ENCODE measurements at places on chromosomes 12 and 14.

DNA sequence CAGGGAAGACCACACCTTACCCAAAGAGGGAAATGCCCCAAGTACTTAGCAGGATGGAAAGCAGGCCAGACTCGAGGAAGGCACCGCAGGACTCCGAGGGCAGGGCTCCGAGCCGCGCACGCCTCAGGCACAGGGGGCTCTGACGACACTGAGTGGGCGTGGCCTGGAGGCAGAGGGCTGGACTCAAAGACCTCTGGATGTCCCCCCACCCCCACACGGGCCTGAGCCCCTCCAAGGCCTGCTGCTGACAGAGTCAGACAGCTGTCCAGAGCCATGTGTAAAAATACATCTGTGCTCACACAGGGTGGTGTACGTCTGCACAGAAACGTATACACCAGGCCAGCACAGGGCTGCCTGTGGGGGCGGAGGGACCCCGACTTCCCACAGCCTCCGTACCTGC lies 1.4 kb downstream of the AKT1 start:
- H3K27ac ChIP-seq, result peak overlapping the region; percentile 72
- peaks cover 2% of the 10 kb centered on the region for H3K36me3 ChIP-seq
- peak overlapping the region; percentile 83 for H3K4me3 ChIP-seq
- no peaks in the 10 kb centered on the region for H3K27me3 ChIP-seq
- peaks cover 34% of the 10 kb centered on the region for H3K4me1 ChIP-seq
- peak; percentile 60 for DNase-seq

- H3K27ac ChIP-seq, result no peak overlapping the region
- H3K4me1 ChIP-seq, result peaks cover 18% of the 10 kb centered on the region
- peak; percentile 37 for DNase-seq
- no peaks in the 10 kb centered on the region for H3K36me3 ChIP-seq
These were observed 4.9 kb downstream of the PTGDR start for GRCh38 chr14:52272375-52272774.

GRCh38 chr12:128662101-128662500 lies 161.7 kb downstream of the SLC15A4 start:
- no peaks in the 10 kb centered on the region for H3K4me1 ChIP-seq
- H3K27me3 ChIP-seq, result peaks cover 2% of the 10 kb centered on the region
- no peak for DNase-seq
- H3K36me3 ChIP-seq, result no peaks in the 10 kb centered on the region

- peaks cover 4% of the 10 kb centered on the region for H3K27me3 ChIP-seq
- no peak overlapping the region for H3K27ac ChIP-seq
- H3K36me3 ChIP-seq, result no peaks in the 10 kb centered on the region
- H3K4me1 ChIP-seq, result no peaks in the 10 kb centered on the region
- no peak for DNase-seq
These were observed 55.7 kb downstream of the PAX9 start for GRCh38 chr14:36717363-36717762.

- no peak overlapping the region for H3K27ac ChIP-seq
- H3K27me3 ChIP-seq, result peaks cover 2% of the 10 kb centered on the region
- no peak overlapping the region for H3K4me3 ChIP-seq
- no peaks in the 10 kb centered on the region for H3K36me3 ChIP-seq
- H3K4me1 ChIP-seq, result no peaks in the 10 kb centered on the region
- DNase-seq, result no peak
These were observed 77.7 kb downstream of the DNAH10 start for GRCh38 chr12:123839826-123840225.

DNA sequence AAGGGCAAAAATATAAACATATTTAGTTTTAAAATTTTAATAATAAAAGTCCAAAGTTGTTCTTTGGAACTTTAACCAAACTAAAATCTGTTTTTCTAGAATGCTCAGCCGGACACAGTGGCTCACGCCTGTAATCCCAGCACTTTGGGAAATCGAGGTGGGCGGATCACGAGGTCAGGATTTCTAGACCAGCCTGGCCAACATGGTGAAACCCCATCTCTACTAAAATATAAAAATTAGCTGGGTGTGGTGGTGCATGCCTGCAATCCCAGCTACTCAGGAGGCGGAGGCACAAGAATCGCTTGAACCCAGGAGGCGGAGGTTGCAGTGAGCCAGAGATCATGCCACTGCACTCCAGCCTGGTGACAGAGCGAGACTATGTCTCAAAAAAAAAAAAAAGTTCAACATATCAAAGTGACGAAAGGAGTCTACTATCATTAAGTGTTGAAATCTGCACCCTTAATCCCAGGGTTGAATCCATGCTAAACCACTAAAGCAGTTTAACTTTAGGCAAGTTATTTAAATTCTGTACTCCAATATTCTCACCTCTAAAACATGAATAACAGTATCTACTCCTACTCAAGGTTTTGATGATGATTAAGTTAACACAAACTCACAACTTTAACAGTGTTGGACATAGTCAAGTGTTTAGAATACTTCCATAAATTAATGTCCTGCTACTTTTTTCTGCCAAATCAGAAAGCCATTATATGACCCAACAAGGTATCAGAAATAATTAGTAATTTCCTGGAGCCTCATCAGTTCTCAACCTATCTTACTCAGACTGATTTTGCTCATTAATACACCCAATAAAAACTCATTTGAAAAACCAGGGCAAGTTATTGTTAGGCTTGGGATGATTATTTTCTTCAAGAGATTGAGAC lies 11.0 kb downstream of the HNRNPC start:
- H3K4me3 ChIP-seq, result peak overlapping the region; percentile 65
- no peaks in the 10 kb centered on the region for H3K27me3 ChIP-seq
- H3K36me3 ChIP-seq, result peaks cover 78% of the 10 kb centered on the region
- peak overlapping the region; percentile 83 for H3K27ac ChIP-seq
- no peak for DNase-seq
- H3K4me1 ChIP-seq, result peaks cover 80% of the 10 kb centered on the region
